Activated CD4-positive, CD25-positive, alpha-beta regulatory T cell (primary cell): ENCODE measurements at places on chromosomes 4 and X.

DNA sequence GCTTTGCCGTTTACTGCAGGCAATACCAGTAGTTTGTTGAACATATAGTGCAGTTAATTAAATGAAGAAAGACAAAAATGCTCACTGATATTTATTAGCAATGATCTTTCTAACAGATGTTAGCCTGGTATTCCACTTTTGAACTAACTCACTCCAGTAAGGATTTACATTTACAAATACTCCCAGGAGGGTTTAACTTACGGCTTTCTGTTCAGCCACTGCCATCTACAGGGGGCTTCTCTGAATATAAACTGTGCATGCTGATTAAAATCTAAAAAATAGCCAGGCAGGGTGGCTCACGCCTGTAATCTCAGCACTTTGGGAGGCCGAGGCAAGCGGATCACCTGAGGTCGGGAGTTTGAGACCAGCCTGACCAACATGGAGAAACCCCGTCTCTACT, 2.2 kb upstream of the SRD5A3 start:
- DNase-seq, result no peak

DNA sequence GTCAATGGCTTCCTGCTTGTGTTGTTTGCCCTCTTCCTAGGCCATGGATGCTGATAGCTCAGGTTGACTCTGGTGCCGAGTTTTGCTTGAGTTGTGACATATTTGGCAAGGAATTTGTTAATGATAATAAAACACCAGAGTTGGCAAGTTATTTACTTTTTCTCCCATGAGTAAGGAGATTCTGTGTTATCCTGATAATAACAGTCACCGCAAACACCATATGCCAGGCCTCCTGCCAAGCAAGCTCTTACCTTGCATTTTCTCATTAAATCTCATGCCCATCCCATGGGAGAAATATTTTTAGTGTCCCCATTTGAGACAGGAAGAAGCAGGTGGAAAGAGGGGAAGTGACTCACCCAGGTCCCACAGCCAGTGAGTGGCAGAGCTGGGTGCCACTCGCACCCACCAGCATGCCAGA, 67.4 kb upstream of the CLCN4 start:
- no peak for DNase-seq

DNA sequence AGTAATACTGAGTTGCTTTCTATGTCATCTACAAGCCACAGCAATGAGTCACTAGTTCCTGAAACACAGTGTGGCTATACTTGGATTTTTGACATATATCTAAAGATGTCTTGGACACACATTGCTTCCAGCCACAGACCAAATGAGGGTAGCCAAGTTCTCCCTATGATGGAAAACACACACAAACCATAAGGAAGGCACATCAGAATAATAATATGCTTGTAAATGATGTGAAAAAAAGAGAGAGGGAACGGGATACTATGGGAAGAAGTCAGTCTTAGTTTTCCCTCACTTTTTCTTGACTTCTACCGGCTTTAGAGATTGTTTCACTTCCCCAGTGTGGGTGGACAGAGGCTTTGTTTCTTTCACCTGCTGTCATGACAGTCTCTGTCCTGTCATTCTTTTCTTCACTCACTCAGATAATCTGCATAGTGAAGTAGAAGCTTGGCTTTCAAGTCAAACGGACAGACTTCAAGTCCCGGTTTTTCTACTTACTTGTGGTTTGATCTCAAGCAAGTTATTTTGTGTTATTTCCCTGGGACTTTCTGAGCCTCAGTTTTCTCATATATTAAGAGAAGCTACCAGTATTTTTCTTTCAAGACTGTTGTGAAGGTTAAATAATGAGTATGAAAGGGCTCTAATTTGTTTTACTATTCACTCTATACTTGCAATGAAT, 34.7 kb downstream of the P2RY10 start:
- no peak for DNase-seq

DNA sequence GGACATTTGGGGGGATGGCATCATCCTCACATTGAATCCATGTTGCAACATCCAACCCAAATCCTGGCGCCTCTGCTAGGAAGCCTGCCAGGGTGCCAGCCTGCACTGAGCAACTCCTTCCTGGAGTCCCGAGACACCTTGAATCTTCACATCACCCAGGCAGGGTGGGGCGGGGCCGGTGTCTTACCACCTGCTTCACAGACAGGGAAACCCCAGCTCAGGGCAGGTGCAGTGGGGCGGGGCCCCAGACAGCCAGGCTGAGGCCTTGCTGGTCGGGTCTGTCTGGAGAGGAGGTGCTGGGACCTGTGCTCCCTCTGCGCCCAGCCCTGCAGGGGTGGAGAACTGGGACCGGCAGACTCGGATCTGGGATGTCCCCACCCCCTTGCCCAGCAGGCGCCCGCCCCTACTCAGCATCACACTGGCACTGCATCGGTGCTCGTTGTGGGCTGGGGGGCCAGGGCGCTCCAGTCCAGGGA, 31.5 kb upstream of the HTRA3 start:
- no peak for DNase-seq

DNA sequence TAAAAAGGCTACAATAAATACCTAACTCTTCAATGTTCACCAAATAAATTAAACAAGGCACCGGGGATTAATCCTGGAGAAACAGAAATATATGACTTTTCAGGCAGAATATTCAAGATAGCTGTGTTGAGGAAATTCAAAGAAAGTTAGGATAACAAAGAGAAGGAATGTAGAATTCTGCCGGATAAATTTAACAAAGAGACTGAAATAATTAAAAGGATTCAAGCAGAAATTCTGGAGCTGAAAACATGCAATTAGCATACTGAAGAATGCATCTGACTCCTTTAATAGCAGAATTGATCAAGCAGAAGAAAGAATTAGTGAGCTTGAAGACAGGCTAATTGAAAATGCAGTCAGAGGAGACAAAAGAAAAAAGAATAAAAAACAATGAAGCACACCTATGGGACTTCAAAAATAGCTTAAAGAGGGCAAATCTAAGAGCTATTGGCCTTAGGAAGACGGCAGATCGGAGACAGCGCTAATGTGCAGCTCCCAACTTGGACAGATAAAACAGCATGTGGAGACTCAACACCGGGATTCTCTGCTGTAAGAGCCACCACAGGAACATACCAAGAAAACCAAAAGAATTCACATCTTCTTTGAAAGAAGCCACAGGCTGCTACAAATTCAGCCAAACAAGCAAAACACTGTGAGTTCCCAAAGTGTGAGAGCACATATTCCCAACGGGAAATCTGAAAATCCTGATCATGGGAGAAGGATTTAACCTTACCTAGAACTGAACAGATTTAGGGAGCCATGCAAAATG, 1290.9 kb downstream of the PCDH18 start:
- no peak for DNase-seq

DNA sequence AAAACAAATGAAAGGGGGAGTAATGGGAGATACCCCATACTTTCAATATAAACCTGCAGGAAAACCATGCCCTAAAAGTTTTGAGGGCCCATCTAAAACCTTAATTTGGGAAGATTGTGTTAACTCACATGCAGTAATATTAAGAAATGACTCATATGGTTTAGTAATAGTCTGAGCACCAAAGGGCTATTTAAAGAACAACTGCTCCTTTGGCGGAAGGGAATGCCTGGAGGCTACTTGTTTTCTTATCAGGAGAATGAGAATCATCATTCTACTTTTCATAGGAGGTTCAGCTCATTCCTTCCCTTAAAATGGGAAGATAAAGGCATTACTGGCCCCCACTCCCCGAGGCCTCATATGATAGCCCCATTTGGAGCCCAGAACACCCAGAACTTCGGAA, 47.6 kb downstream of the SPIN3 start:
- no peak for DNase-seq

DNA sequence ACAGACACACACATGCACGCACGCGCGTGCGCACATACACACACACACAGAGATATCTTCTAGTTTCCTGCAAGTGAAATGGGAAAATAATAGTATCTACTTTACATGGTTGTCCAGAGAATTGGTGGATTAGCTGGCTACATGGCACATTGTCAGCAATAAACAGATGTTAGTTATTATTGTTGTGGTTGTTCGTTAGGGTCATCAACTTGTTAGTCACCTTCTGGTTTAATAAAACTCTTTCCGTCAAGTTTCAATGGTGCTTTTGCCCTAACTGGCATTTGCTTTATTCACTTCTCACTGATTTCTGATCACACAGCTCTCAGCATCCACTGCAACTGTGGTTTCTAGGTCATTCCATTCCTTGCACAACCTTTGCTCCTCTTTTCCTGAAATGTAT, 25.4 kb upstream of the RASL11B start:
- no peak for DNase-seq

DNA sequence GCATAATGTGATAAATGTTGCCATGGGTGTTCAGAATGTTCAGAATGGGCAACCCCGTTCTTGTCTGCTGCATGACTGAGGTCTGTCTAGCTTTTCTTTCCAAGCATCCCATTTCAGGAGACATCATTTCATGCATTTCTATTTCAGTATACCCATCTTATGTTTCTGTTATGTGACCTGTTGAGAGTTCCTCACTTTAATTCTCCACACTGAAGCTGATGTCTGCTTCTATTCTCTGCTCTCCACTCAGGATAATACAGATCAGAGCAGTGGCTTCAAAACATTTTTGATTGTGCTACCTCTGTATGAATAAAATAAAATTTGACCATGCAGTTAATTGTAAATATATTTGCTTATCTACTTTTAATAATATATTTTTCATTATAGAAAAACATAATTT, 398.6 kb downstream of the ARHGAP24 start:
- no peak for DNase-seq

- DNase-seq, result no peak
Measured at GRCh38 chrX:155767876-155768769, 113.0 kb upstream of the VAMP7 start.

- DNase-seq, result no peak
Measured at GRCh38 chrX:136228839-136229207, 22.4 kb downstream of the MAP7D3 start.

DNA sequence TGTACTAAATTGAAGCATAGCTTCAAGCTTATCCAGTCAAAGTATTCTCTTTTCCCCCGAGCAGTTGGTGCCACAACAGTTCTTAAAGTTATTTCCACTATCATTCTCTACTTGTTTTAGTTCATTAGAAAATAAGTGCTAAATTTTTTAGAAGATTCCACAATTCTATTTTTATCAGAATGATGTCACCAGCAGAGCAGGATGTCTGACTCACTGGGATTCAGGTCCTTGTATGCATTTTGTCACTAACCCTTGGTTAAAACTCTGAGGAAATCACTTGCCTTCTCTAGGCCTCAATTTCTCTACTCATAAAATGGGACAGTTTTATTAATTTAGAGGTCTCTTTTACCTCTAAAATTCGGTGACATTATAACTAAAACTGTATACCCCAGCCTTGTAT, 3.4 kb downstream of the DDX53 start:
- DNase-seq, result no peak

DNA sequence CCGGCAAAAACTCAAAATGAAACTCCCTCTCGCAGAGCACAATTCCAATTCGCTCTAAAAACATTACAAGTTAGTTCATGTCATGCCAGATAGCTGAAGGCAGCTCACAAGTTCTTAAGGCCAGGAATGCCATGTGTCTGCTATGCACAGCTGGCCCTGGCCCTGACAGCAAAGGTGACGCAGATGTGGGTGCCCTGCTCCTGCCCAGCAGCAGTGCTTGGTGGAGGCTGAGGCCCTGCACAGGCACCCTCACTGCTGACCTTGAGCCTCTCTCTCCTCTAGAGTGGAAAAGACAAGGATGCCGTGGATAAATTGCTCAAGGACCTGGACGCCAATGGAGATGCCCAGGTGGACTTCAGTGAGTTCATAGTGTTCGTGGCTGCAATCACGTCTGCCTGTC, 2.9 kb downstream of the S100P start:
- DNase-seq, result no peak

DNA sequence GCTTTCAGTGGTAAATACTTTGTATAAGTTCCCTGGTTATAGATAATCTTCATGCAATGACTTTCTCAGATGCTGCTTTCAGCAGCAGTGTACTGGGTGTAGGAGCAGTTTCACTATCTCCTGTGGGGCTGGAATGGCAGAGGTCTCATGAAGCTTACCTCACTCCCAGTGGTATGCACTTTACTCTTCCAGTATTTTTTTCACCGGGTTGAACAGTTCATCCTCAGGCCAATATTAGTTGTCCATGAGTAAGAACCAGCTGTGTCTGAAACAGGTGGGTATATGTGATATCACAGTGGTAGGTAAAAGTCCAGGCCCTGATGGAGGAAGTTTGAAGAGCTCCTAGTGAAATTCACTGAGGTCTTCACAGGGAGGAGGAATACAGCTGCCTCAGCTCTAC, 351.5 kb upstream of the EMCN start:
- no peak for DNase-seq

DNA sequence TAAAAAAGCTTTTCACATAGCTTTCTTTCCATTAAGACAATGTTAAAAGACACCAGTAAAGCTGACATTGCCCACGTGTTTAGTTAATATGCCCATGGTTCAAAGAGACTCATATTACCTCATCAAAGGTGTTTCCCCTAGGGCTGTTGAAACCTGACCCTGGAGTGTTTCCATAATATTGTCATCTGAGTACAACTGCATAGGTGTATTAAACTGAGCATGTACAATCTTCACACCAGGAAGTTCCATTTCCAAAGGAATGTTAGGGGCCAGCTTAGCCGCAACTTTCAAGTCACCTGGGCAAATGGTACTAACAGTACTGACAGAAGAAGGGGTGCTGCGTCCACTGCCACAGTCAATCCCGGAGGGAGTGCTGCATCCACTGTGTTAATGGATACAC, 27.1 kb downstream of the PDLIM3 start:
- DNase-seq, result no peak

DNA sequence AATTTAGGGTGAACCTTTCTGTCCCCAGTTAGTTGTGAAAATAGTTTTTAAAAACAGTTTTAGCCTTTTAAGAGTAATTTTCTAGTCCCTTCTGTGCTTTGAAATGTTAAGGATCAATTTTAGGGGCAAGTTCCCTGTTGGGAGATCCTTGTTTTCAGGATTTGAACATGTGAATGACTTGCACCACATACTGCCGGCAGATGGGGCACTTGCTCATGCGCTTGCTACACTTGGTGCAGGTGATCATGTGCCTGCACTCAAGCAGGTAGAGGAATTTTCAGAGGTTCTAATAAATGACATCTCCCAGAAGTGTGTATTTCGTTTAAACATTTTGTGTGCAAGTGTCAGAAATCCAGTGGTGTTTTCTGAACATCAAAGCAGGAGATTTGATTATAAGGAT, 195.9 kb downstream of the CHM start:
- DNase-seq, result no peak

DNA sequence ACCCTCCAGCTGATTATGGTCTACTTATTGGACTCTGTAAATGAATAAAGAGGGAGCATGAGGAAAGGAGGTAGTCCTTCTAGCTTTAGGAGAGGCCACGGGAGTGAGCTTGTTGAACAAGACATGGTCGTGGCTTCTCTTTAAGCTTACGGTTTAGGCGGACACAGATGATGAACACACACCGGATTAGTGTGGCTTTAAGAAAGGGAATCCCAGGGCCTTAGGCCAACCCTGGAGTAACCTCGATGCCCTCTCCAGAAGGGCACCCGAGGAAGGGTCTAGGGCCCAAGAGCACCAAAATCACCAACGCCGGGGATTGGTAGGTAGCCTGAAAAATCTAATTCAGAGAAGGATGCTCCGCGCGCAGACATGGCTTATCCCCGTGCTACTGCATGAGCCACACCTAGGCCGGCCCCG, 39.4 kb downstream of the ERVMER34-1 start:
- DNase-seq, result no peak
